ENCODE measurements at places on chromosomes 16 and 17. TPM values are rescaled to one million over a fixed set of nuclear protein-coding genes. Genes with fewer than 3 reads are reported as not detected.

The SHISA9 gene
- 1.1 TPM for polyA plus RNA-seq

The JPT2 gene
- polyA plus RNA-seq, result 88.6 TPM

The TP53TG3F gene
- polyA plus RNA-seq, result not detected

The JPH3 gene
- 0.55 TPM for polyA plus RNA-seq

The CES3 gene
- polyA plus RNA-seq, result 1.4 TPM

The MYCBPAP gene
- 3.4 TPM for polyA plus RNA-seq

The KCNH6 gene
- polyA plus RNA-seq, result 1.1 TPM

The NOG gene
- 1.6 TPM for polyA plus RNA-seq

The TP53TG3D gene
- not detected for polyA plus RNA-seq

The CLDN7 gene
- polyA plus RNA-seq, result 56.2 TPM

The MTSS2 gene
- polyA plus RNA-seq, result 41.6 TPM

The SDK2 gene
- 9.0 TPM for polyA plus RNA-seq

The ZMYND15 gene
- polyA plus RNA-seq, result 0.72 TPM
